ENCODE measurements at places on chromosomes 13 and 19.

GRCh38 chr13:32255724-32256109 is 59.4 kb downstream of the ZAR1L start:
- no peak for DNase-seq

- DNase-seq: no peak
These were observed 850 bp upstream of the KLK11 start for GRCh38 chr19:51027126-51027806.

GRCh38 chr19:7363225-7363624 is 14.5 kb downstream of the ARHGEF18 start:
- no peak for DNase-seq

GRCh38 chr19:31054430-31054829 is 294.8 kb downstream of the TSHZ3 start:
- DNase-seq: no peak

GRCh38 chr13:33968520-33969507 is 150.9 kb downstream of the RFC3 start:
- DNase-seq: no peak

DNA sequence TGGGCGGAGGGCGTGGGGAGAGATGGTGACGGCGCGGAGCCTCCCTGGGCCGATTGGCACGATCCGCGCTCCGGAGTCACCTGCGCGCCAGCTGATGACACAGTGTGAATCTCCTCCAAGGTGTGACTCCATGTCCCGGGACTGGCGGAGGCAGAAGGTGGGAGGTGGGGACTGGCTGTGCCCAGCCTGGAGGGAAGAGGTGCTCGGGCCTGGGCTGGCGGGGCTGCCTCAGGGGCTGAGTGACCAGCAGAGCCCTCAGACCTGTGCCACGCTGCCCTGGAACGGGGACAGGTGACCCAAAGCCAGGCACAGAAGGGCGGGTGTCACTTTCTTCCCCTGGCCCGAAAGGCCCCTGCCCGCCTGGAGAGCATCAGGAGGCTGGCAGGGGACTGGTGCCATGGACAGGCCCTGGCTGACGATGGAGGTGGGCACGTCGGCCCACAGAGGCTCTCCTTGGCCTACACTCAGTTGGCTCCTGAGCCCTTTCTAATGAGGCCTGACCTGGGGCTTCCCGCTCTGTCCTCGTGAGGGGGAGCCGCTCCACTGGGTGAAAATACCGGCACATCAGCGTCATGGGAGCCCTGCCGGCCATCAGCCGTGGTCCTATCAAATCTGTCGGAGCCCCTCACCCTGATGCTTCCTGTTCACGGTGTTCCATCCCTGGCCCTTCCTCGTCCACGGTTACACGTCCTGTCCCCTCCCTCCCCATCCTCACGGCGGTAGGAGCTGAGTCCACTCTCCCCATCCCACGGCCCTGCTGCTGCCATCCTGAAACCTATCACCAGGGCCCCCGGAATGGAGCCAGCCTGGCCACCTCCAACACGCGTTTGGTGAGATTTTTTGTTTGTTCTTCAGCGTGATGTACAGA is 75.6 kb downstream of the SPACA7 start:
- no peak for DNase-seq

- DNase-seq: no peak
These were observed 109.8 kb downstream of the EFNB2 start for GRCh38 chr13:106425661-106426060.

- DNase-seq: no peak
These were observed 14.7 kb upstream of the ADPRHL1 start for GRCh38 chr13:113468029-113468428.

GRCh38 chr13:94228763-94229162 is 250.7 kb downstream of the DCT start:
- DNase-seq: no peak

DNA sequence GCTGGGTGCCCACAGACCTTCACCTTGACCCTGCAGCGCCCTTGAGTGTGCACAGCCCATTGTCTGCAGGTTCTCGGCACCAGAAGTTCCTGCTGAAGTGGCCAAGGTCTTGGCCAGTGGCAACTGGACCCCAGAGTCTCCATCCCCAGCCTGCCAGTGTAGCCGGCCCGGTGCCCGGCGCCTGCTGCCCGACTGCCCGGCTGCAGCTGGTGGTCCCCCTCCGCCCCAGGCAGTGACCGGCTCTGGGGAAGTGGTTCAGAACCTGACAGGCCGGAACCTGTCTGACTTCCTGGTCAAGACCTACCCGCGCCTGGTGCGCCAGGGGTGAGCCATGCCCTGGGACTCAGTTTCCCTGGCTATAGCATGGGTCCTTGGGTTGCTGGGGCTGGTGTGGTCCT is 11.9 kb upstream of the ARHGAP45 start:
- DNase-seq: no peak

DNA sequence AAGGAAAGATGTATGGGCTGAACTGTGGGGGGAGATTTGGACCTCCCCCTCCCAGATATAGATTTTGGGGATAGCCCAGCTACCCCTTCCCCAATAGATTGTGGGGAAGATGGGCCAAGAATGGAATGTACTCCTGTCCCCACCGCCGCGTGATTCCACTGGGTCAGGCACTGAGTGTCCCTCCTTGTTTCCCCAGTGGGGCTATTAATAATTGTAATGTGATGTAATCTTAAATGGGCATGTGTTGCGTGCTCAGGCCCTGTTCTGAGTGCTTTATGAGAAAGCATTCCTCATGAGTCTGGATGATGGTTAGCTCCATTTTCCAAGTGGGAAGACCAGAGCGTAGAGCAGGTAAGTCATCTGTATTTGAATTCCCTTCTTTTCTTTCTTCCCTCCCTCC is 1.4 kb downstream of the PSMD8 start:
- DNase-seq: no peak

DNA sequence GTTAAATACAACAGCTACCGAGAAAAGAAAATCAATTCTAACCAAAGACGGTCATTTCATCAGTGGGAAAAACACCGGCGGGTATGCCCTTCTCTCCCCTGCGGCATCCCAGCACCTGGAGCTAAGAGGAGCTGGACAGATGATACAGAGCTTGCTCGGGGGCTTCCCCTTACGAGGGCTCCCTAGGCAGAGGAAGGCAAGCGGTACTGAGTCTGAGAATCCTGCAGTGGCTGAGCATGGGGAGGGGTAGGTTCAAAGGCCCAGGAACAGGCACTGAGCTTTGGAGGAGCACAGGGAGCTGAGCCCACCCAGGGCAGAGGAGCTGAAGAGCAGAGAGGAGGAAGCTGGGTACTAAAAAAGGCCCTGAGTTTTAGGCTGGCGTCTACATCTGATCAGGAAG is 12.7 kb downstream of the STK24 start:
- DNase-seq: no peak

GRCh38 chr13:112248406-112248760 is 127.8 kb upstream of the SPACA7 start:
- DNase-seq: no peak

DNA sequence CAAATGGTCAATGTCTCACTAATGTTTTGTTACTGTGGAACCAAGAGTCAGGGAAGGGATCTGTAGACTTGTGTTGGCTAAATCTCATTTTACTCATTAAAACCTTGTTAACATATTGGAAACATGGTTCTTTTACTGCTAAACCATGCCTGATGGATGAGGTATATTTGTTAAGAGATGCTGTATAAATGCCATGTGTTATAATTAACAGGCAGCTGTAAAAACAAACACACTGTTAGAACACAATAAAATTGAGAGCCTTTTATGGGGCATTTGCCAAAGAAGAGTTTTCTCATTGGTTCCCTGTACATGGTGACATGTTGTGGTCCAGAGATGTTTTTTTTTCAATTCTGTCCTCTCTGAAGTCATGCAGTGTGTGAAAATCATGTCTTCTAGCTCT is 121.9 kb downstream of the ESD start:
- DNase-seq: no peak

GRCh38 chr13:112066624-112067004 is 335 bp upstream of the SOX1 start:
- DNase-seq: no peak

DNA sequence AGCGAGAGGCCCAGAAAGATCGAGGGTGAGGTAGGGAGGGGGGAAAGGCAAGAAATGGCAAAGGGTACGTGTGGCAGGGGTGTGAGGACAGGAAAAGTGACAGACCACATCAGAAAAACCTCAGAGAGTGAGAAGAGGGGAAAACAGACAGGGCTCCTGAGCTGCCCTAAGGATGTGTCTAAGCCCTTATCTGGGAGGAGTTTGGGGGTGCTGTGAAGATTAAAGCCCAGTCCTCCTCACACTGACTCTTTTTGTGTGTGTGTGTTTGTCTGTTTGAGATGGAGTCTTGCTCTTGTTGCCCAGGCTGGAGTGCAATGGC is 703 bp upstream of the PTH2 start:
- no peak for DNase-seq

DNA sequence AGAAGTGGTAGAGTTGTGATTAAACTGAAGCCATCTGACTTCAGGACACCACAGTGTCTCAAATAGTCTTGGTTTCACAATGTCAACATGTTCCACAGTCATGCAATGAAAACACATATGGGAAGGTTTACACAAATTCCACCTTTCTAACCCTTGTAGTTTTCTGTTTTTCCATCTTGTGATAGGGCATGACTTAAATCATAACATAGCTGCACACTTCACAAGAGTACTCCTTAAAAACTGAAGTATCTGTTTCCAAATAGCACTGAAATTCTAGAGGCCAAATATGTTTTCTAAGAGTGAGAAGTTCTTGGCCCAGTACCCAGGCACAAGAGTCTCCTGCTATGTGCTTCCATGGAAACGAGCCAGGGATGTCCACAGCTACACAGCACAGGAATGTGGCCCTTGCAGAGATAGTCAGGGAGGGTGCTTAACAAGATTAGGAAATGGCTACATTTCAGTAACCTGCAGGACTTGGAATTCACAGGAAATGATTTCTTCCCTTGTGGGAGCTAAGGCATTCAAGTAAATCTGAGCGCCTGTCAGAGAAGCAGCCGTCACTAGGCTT is 269.1 kb downstream of the NDFIP2 start:
- no peak for DNase-seq

GRCh38 chr19:42555801-42556200 is 27.5 kb upstream of the CEACAM1 start:
- DNase-seq: peak; percentile 94

DNA sequence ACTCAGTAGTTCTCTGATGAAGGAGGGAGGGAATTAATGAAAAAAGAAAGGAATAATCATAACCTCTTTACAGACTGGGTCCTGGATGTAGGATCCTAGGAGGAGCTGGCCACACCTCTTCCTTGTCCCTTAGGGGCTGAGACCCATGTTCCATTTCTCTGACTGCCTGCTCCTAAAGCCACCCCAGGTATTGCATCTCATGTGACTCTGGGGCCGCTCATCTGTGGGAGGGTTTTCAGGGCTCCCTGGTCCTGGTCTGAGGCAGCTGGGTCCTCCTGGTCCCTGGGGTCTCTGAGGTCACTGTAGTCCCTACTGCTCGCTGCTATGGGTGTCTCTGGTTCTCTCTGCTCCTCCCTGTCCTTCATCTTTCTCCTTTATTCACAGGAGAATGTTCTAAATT is 2.9 kb downstream of the CEACAM21 start:
- DNase-seq: no peak

- no peak for DNase-seq
These were observed 785.8 kb upstream of the SLC10A2 start for GRCh38 chr13:103852036-103852435.

DNA sequence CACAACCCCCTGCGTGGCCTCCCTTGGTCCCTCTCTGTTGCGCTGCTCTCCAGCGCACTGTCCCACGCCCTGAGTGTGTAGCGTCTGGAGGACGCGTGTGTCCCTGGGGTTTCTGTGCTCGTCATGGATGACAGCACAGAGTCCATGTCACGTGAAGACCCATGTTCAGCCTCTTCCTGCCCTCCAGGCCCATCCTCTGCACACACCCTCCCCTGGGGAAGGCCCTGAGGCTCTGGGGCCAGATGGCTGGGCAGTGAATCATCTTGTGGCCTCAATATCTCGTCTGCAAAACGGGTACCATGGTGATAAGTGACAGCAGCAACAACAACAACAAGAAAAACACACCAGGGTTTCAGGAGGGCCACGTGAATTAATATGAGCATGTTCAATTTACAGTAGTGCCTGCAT is 71.5 kb upstream of the ARHGEF7 start:
- DNase-seq: no peak

- DNase-seq: no peak
These were observed 21.4 kb downstream of the KCTD4 start for GRCh38 chr13:45179428-45179827.

- DNase-seq: peak; percentile 74
These were observed 836 bp upstream of the BST2 start for GRCh38 chr19:17406046-17406886.

DNA sequence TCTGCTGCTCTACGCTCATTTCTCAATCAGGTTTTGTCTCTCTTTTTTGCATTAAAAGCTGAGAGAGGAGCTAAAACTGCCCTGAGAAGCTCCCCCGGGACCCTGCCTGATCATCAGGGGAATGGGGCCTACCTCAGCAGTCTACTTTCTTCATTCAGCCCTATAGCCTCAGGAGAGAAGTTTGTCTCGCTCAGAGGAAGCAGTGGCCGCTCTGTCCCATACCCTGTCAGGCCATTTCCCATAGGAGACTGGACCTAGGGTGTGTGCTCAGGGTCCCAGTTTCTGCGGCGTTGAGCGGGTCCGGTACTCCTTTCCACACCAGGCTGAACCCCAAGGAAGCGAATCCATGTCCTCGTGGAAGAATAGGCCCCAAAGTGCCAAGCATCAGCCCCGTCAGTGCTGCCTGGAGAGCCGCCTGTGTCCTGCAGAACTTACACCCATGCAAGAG is 21.7 kb downstream of the UBE2L5 start:
- DNase-seq: no peak

- DNase-seq: no peak
These were observed 70.7 kb downstream of the EPS15L1 start for GRCh38 chr19:16400911-16401591.

DNA sequence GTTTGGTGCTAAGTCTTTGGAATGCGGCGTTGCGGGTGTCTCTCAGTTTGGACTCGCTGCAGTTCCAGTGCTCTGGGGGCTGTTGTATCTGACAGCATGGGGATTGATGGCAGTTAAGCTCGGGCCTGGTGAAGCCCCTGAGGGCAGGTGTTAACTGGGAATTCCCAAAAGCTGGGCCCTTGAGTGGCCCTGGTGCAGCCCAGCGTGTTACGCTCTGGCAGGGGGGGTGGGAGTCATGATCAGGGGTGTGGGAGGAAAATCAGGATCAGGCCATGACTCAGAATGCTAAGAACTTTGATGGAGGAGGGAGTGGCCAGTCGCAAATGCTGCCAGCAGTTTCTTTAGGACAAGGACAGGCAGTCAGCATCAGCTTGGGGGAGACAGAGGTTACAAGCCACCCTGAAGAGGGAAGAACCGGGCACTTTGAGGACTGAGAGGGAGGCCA is 19.6 kb downstream of the AP2A1 start:
- no peak for DNase-seq

GRCh38 chr19:5666921-5667610 is 13.2 kb downstream of the MICOS13 start:
- no peak for DNase-seq

GRCh38 chr13:100269837-100270236 is 180.9 kb downstream of the PCCA start:
- no peak for DNase-seq
